Fibroblast of the aortic adventitia (primary cell): ENCODE measurements at places on chromosomes 11 and 22. TPM values are rescaled to one million over a fixed set of nuclear protein-coding genes. Genes with fewer than 3 reads are reported as not detected.

DNA sequence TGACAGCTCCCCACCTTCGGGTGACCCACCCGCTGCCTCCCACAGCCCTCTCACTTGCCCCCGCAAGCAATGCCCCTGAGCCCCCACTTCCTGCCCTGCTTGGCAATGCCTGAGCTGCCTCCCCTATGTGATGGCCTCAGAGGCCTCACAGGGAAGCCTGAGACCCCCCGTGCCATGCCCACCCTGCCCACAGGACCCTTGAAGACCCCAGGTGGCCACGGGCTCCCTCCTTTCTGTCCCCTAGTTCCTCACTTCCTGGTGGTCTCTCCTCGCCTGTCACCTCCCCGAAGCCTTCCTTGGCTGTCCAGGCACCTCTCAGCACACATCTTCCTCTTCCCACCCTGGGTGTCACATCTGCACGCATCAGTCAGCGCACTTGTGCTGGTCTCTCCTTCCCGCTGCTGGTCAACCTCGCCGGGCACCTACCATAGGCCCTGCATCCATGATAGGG lies 90.5 kb downstream of the BRD1 start:
- DNase-seq: no peak

GRCh38 chr22:42814215-42814614 lies 42.9 kb downstream of the ARFGAP3 start:
- peak; percentile 20 for DNase-seq

DNA sequence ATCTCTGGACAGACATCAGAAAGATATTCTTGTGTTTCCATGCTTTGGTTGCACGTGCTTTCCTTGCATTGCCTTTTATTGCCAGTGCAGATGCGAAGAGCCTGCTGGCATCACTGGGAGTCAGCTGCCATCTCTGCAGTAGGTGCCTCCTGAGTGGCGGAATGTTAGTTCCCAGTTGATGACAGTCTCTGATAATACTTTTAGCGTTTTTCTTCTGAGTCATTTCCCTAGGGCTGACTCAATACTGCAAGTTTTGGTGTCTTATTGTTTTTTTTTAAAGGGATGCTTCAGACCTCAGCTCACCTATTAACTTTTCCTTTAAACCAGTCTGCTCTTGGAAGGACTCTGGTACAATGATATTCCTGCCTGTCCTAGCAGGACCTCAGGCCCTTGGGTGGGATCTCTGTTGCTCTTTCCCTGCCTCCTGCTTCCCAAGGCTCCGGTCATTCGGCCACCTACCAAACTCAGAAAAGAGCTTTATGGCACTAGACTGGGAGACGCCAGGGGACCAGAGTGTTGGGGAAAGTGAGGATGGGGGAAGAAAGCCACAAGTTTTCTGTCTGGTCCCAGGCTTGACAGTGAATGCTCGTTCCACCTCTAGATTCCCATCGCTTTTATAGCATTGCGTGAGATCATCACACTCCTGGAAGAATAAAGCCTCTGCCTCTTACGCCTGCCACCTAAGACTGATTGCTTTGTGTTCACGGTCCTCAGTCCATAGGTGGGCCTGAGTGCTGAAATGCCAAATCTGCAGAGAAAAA lies 308.7 kb downstream of the DDX10 start:
- peak; percentile 79 for DNase-seq

OR2AG2 gene
- total RNA-seq: 0.09 and 0.33 TPM in 2 replicates

DEFB131B gene
- total RNA-seq: not detected in 2 replicates

- peak; percentile 82 for DNase-seq
Measured at GRCh38 chr11:46916286-46917108, 1.9 kb downstream of the LRP4 start.

CEP126 gene
- total RNA-seq: 3.9 and 4.2 TPM in 2 replicates

MMP8 gene
- 0.41 TPM in 1 of 2 replicates, not detected in the other for total RNA-seq

- DNase-seq: no peak
Measured at GRCh38 chr11:36791957-36792356, 193.9 kb upstream of the RAG2 start.

DNA sequence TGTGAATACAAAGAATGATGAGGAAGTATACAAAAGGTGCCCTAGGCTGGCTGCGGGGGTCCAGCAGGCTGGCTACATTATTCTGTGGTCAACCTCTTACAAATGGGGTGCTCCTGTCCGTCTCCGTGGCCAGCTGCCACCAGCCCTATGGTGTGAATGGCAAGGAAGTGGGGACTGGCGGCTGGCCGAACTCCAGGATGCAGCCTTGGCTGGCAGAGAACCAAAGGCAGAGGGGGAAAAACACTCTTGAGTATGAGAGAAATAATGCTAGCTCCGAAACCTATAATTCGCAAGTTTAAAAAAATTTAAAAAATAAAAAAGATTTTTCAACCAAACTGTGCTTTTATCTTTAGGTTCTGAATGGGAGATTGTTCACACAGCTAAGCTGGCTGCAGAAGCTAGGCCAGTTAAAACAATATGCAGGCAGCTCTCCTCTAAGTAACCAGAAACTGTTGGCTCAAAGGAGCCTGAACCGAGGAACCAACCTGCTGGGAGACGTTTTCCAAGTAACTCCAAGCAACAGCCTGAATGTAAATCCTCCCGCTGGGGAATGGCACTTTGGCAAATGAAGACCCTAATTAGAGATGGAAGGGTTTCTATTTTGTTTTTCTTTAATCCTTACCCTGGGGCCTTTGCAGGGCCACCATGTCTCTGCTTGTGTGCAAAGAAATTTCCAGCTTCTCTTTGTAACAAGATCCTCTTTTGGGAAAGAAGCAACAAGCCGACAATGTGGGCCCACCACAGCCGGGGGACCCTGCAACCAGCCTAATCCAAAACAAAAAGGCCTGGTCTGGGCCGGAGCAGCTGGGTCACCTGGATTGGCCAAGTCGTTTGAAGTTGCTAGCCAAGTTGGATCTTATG lies 50.2 kb downstream of the C22orf31 start:
- no peak for DNase-seq

- DNase-seq: no peak
Measured at GRCh38 chr11:36309779-36310178, 13.7 kb downstream of the PRR5L start.

THY1 gene
- total RNA-seq: 96.6 and 164 TPM in 2 replicates

GRCh38 chr11:44243595-44244343 lies 66.2 kb downstream of the ALX4 start:
- peak; percentile 61 for DNase-seq

GRCh38 chr22:20523086-20523983 lies 15.9 kb downstream of the MED15 start:
- peak; percentile 59 for DNase-seq

VSIG10L2 gene
- total RNA-seq: not detected in 2 replicates

- no peak for DNase-seq
Measured at GRCh38 chr22:22410121-22410520, 98.4 kb downstream of the ZNF280B start.

GRCh38 chr11:43898574-43898973 lies 17.9 kb downstream of the ALKBH3 start:
- DNase-seq: no peak

ANO1 gene
- total RNA-seq: 0.36 TPM in 1 of 2 replicates, not detected in the other

GRCh38 chr22:33209930-33210784 lies 152.0 kb upstream of the SYN3 start:
- DNase-seq: peak; percentile 39

FAM180B gene
- total RNA-seq: not detected in 2 replicates

GRCh38 chr11:113363996-113364641 lies 23.5 kb upstream of the ANKK1 start:
- DNase-seq: no peak

DNA sequence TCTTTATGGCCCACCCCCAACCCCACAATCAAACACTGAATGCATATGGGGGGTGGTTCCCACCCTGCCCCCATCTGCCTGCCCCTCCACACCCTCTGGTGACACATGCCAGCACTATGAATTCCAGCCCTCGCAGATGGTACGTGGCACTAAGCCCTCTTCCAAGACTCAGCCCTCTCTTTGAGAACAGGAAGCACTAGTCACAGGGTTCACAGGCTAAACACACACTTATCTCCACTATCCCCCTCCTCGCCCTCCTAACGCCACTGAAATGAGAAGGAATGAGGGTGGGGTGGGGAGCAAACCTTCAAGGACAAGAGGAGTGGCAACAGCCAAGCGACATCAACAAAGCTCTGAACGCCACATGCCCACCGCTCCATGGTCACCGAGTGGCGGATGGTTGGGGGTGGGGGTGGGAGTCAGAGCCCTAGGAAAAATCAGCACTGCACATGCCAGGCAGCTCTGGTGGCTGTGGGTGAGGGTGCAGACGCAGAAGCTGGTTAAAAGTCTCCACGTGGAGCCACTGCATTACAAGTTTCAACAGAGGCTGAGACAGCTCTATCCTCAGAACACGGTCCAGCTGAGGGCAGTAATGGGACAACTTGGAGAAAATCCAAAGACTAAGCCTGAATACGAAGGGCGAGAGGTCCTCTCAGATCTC lies 33.6 kb downstream of the TMEM184B start:
- DNase-seq: peak; percentile 91

DNA sequence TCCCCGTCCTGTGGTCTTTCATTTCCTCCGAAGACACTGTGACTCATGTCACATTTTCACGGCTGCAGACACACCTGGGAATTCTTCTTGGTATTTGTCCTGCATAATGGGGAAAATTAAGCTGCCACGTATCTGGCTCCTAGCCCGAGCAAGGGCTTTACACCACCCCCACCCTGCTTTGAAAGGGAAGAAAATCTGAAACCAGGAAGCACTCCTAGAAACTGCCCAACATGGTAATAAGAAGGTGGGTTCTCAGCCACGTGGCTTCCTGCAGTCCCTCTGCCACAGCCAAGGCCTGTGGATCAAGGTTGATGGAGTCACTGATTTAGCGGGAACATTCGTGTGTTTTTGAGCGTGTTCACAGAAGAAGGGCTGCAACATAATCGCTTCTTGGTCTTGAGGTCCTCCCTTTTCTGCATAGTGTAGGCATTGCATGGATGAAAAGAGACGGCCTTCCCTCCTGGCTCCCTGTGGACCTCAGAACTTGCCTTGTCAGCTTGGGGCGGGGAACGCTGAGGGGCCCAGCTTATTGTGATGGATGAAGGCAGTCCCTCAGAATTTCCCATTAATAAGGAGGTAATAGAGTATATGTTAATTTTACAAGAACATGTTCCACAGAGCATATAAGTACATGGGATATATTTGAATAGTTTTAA lies 292.0 kb downstream of the NTM start:
- DNase-seq: no peak

FGF4 gene
- 0.08 TPM in 1 of 2 replicates, not detected in the other for total RNA-seq

GRCh38 chr22:32706149-32706548 lies 95.4 kb upstream of the TIMP3 start:
- peak; percentile 22 for DNase-seq

GRCh38 chr11:101914341-101914737 lies 471 bp upstream of the CEP126 start:
- DNase-seq: peak; percentile 57

DNA sequence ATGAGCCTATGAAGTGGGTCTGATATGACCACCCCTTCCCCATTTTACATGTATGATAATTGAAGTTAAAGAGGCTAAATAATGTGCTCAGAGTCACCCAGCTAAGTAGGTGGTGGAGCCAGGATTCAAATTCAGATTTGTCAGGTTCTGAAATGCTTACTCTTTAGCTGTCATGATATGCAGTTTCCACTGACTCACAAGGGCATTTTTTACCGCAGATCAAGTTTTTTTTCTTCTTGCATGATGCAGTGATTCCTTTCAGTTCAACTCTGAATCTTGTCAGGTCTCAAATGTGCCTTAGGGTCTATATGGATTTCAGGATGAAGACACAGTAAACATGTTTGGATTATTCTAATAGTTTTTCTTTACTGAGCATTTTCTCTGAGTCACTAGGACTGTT lies 12.6 kb upstream of the TRIM44 start:
- DNase-seq: peak; percentile 58

DNA sequence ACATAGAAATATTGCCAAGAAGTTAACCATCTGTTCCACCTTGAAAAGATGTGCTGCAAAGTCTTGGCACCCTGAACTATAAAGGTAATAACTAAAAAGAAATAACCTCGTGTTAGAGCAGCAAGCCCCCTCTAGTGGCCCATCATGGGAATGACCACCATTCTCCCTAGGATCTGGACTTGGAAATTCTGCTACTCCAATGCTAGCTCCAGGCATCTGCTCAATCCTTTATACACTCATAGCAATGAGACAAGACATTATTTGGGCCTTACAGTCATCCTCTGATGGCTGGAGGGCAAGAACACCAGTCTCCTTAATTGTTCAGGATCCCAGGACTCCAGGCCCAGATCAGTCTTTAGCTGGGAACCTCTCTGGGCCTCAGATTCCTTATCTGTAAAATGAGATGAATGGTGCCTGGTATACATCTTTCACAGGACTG lies 76.0 kb downstream of the CWC15 start:
- DNase-seq: peak; percentile 68

DNA sequence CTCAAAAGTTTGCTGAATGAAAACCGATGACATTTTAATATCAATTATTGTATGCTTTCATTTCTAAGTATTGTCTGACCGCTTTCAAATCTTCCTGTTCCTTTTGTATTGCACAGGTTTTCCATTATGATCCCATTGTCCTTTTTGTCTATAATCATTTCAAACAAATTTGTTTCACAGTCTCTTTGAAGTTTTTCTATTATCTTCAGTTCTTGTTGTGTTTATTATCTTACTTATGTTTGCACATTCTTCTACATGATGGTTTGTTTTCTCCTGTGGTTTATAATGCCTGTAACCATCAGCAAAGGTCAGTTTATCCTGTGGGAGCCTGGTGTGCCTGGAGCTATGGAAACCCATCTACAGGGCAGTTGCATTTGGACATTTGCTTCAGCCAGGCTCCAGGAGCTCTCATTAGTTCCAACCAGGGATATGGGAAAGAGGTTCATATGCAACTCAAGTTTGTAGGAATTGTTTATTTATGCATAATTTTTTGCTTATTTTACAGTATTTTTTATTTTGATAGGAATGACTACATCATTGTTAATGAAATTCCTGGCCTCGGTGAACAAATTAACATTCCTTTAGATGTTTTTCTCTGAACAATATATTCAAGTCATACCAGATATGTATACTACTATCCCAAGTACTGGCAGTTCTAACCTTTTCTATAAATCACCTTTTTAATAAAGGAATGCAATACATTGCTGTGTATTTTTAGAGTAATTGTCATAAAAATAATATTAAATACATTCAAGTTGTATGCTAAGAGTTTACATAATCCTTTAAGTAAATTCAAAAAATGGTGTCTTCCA lies 179.2 kb downstream of the SBF2 start:
- no peak for DNase-seq

SPATA19 gene
- total RNA-seq: not detected in 2 replicates

GRCh38 chr11:116049383-116049782 lies 545.2 kb upstream of the CADM1 start:
- DNase-seq: no peak

DNA sequence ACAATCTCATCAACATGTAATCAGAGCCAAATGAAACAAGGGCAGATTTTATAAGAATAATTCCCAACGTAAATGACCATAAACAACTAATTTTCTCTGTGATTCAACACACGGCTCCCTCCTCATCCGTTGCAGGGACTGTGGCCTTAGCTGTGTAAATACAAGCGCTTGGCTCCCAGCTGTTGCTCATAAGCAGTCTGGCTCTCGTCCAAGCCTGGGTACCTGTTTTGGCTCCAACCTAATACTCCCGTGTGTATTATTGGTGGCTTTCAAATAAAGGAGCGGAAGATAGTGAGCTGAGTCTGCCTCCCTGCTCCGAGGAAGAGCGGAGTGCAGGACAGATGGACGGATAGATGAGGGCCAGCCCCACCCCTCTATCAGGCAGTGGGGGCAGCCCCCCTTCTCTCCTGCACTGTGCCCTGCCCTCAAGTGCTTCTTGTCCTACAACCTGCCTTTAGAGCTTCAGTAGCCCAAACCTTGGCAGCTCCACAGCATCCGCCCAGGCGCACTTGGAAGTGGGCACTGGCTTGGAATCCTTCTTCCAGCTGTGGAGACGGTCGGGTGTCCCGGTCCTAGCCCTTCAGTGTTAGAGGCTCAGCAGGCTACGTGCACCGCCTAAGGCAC lies 670.9 kb downstream of the BRD1 start:
- DNase-seq: no peak

- DNase-seq: no peak
Measured at GRCh38 chr11:9977554-9977953, 313.7 kb downstream of the SWAP70 start.
